AG09309 (cell line): ENCODE measurements at places on chromosomes 1 and 21.

- no peak for DNase-seq
Measured at GRCh38 chr1:210132582-210132981, 100.0 kb upstream of the SERTAD4 start.

- no peak for DNase-seq
Measured at GRCh38 chr1:77834771-77835334, 53.6 kb upstream of the NEXN start.

DNA sequence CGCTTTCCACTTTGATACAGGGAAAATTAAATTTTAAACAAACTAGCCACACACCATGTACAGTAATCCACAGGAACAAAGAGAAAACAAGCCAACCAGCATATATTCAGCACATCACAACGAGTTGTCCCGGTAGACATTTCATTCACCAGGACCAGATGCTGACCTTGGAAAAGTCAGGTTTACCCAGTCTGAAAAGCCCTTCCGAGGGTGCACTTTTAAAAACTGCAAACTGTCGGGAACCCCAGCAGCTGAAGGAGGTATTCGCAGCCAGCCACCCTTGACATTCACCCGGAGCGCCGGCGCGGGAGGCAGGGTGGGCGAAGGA, 1.2 kb downstream of the MCOLN3 start:
- DNase-seq: no peak

DNA sequence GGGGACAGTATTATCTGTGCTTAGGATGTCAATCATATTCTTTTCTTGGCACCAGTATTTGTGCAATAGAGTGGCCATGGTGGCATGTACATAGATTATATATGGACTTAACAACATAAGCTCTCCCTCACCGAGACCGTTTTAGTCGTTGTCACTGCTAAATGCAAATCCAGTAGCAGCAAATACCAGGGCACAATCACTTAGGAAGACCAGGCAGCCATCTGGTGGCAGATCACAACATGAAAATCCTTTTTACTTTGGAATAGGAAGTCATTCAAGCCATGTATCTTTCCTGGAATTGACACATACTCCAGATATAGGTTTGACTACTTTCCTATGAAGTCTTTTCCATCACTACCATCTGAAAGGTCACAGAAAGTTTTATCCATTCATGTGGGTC, 53.2 kb upstream of the C1orf87 start:
- DNase-seq: no peak

- DNase-seq: no peak
Measured at GRCh38 chr1:201769966-201770365, 59.0 kb upstream of the IPO9 start.
